ENCODE measurements at places on chromosomes 6 and 20. TPM values are rescaled to one million over a fixed set of nuclear protein-coding genes. Genes with fewer than 3 reads are reported as not detected.

The TFAP2D gene
- total RNA-seq: not detected

The PRL gene
- not detected for total RNA-seq

The YTHDF1 gene
- 24.8 TPM for total RNA-seq

The PHIP gene
- total RNA-seq: 30.1 TPM

The SIRPG gene
- not detected for total RNA-seq

The FRK gene
- total RNA-seq: 2.0 TPM

The TAP1 gene
- total RNA-seq: 11.9 TPM

The THEMIS gene
- total RNA-seq: under 0.01 TPM

The CD93 gene
- total RNA-seq: 2.0 TPM

The IL20RA gene
- total RNA-seq: 0.90 TPM

The SCAND1 gene
- 161 TPM for total RNA-seq

The SLC26A8 gene
- not detected for total RNA-seq

The PHACTR1 gene
- total RNA-seq: 0.49 TPM

The VGLL2 gene
- not detected for total RNA-seq

The OPRL1 gene
- total RNA-seq: 0.63 TPM

The PRND gene
- total RNA-seq: not detected

The AVP gene
- total RNA-seq: not detected

The NAPB gene
- total RNA-seq: 13.6 TPM

The SLC44A4 gene
- total RNA-seq: 0.27 TPM

The RUNX2 gene
- 0.74 TPM for total RNA-seq

The GNAS-AS1 gene
- 0.81 TPM for total RNA-seq

The RAET1G gene
- 0.82 TPM for total RNA-seq

The TPBG gene
- total RNA-seq: 101 TPM

The OTOR gene
- not detected for total RNA-seq

The GHRH gene
- total RNA-seq: not detected

The MAFB gene
- 42.8 TPM for total RNA-seq

The CAP2 gene
- total RNA-seq: 6.5 TPM

The GNAS gene
- total RNA-seq: 474 TPM

The MOG gene
- not detected for total RNA-seq

The ABHD16B gene
- total RNA-seq: not detected

Data from fibroblast of the aortic adventitia (primary cell).